ENCODE measurements at places on chromosomes 6 and 20. TPM values are rescaled to one million over a fixed set of nuclear protein-coding genes. Genes with fewer than 3 reads are reported as not detected.

DNA sequence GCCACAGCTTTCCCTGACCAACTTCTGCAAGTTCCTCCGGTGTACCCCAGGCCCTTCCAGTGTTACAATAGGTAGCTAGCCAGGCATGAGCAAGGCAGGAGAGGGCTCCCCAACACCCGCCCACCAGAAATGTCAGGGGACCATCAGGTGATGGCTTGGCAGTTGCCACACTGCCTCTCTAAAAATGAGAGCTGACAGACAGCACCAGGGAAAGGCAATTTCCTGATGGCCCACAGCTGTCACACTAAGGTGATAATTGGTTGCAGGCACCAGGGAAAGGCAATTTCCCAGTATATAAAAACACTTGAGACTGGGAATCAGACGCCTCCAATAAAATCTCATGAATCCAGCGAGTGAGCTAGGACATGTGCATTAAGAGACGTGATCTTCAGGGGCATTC lies 49.9 kb downstream of the PXDC1 start:
- DNase-seq = no peak

Gene CALHM6
- 1.6 TPM for total RNA-seq

GRCh38 chr6:43391440-43392031 lies 22.1 kb upstream of the ZNF318 start:
- DNase-seq = no peak

DNA sequence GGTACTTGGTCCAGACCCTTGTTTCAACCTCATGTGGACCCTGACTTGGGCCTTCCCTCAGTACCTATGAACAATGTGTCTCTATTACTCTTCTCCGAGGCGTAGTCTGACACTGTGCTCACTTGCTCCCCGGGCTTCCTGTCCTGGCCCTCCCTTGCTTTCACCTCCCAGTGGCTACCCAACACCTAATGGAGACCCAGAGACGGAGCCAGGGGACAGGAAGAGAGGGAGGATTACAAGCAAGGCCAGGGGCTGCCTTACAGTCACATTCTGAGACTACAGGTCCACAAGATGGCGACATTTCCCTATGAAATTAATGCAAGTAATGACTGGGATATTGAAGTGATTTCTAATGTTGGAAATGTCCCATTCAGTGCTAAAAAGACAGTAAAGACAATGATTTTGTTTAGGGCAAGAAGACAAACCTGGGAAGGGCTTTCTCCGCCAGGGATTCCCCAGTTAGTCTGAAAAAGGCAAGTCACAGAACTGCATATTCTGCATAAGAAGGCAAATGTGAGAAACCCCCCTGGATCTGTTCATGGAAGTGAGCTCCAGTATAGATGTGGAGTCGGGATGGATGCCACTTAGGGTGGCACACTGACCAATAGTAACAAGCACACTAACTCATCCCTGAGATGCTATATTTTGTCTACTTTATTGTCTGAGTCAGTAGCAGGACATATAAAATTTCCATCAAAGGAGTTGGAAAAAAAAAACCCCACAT lies 44.0 kb upstream of the ZBTB24 start:
- no peak for DNase-seq

DNA sequence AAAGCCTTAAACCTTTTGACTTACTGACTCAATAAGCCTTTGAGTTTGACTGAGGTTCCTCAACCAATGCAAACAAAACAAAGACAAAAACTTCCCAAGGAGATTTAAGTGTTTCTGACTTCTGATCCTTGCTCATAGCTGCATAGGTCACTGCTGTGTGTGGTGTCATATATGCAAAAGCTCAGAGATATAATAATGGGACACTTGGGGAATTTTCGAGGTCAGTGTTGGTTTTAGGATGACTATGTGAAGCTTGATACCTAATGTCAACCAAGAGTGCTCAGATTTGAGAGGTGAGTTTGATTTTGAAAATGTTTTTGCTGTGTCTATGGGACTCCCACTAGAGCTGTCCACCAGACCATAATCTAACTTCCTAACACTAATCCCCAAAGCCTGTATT lies 26.2 kb downstream of the ZKSCAN8 start:
- DNase-seq = no peak

DNA sequence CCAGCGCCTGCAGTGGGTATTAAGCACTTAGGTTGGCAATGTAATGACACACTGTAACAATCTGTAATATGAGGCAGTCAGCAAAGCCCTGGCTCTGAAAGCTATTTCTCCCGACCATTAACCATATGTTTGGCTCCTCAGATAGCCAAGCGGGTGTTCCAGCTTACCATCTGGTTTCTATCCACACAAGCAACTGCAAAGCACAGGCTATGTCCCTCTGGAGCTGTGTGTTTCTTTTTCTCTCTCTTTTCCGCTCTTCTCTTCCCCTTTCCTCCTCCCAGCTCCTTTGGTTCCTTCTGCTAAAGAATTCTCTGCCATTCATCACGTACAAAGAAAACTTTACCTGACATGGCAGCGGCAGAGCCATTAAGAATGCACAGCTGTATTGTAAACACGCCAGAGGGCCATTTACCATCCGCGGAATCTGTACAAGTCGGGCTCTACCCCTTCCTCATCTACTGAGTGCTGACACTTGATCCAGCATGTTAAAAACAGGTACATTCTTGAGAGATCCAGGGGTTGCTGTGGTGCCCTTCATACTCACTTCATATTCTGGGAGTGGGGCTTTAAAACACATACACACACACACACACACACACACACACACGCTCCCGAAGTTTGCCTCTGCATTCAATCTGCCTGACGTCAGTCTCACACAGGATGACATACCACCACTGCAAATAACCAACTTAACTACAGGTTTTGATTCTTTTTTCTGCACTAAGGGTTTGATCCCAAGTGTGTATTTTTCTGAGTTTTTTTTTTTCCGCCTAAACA lies 77.2 kb downstream of the BACH2 start:
- DNase-seq = no peak

Gene IL17A
- total RNA-seq = not detected

DNA sequence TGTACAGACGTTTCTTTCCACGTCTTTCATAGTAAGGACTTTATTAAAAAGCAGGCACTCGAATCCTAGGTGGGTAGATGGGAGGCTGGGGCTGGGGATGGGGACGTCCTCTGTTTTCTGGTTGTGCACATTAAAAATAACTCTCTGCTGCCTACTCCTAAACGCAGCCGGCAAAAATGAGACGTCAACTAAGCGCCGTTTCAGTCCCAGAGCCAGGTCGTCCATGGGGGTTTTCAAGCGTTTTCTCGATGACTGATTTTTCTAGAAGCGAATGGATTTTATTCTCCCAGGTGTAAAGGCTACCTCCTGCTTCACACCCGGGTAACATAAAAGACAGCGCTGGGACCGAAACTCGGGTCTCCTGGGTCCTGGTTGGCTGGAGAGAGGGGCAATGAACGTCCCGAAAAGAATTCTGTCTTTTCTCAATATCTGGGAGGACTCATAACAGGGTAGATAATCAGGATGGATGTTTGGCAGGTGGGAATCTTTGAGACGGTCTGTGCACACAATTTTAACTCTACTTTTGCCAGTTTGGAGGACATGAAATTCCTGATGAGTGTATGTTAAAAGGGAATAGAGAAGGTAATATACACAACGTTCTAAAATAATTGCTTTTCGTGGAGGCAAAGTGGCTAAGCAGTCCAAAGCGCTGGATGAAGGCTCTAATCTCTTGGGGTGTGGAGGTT lies 25.2 kb downstream of the GPX6 start:
- DNase-seq = no peak

GRCh38 chr6:33751771-33752645 lies 5.3 kb upstream of the IP6K3 start:
- DNase-seq = no peak

DNA sequence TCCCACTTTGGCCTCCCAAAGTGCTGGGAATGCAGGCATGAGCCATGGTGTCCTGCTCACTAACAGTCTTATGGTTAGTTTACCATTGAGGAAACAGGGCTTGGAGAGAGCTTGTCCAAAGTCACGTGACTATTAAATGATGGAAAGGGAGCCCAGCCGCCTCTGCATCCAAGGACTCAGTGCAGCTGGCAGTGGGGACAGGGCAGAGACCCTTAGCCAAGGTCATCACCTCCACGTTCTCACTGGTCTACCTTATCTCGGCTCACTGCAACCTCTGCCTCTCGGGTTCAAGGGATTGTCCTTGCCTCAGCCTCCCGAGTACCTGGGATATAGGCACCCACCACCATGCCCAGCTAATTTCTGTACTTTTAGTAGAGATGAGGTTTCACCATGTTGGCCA lies 109.3 kb downstream of the SLC23A2 start:
- no peak for DNase-seq

Gene ZBTB46
- total RNA-seq = 13.6 TPM

GRCh38 chr6:10099529-10100140 lies 315.2 kb downstream of the TFAP2A start:
- DNase-seq = no peak
